GM04504 (cell line): ENCODE measurements at places on chromosomes 2 and 18.
A peak's percentile ranks its signal among the peaks of the same experiment; 100 is the strongest.

- no peak for DNase-seq
Observed at GRCh38 chr2:27179344-27180000, 30.7 kb downstream of the TCF23 start.

- no peak for DNase-seq
Observed at GRCh38 chr2:9768388-9768787, 74.9 kb upstream of the TAF1B start.

- DNase-seq: no peak
Observed at GRCh38 chr2:8494589-8494988, 187.3 kb upstream of the ID2 start.

DNA sequence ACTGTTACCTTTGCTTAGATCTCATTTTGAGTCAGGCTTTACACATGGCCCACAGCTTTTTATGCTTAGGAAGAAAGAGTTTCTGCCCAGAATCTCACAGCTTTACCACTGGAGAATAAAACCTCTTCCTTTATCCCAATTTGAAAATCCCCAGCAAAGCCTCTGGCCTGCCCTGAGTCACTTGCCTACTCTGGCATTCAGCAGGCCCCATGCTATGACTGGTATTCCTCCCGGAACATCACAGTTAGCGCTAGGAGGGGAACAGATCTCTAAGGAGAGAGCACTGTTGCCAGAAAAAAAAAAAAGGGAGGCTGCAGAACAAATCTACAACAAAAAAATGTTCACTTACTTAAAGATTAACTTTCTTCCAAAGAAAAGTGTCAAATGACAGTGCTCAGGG is 152.9 kb upstream of the DNMT3A start:
- no peak for DNase-seq

- no peak for DNase-seq
Observed at GRCh38 chr18:294566-294965, 26.7 kb upstream of the THOC1 start.

- no peak for DNase-seq
Observed at GRCh38 chr2:59881218-59881617, 672.2 kb downstream of the BCL11A start.

DNA sequence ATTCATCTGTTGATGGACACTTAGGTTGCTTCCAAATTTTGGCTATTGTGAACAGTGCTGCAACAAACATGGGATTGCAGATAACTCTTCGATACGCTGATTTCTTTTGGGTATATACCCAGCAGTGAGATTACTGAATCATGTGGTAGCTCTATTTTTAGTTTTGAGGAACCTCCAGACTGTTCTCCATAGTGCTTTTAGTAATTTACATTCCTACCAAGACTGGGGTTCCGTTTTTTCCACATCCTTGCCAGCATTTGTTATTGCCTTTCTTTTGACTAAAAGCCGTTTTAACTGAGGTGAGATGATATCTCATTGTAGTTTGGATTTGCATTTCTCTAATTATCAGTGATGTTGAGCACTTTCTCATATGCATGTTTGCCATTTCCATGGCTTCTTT is 200.3 kb downstream of the MBD5 start:
- no peak for DNase-seq

- DNase-seq: no peak
Observed at GRCh38 chr2:48860380-48860779, 104.9 kb upstream of the LHCGR start.

GRCh38 chr2:134392442-134393074 is 138.7 kb downstream of the MGAT5 start:
- no peak for DNase-seq

- DNase-seq: peak; percentile 96
Observed at GRCh38 chr2:172084645-172085459, 455 bp upstream of the DLX1 start.

- no peak for DNase-seq
Observed at GRCh38 chr2:60527762-60528161, 25.7 kb downstream of the BCL11A start.

DNA sequence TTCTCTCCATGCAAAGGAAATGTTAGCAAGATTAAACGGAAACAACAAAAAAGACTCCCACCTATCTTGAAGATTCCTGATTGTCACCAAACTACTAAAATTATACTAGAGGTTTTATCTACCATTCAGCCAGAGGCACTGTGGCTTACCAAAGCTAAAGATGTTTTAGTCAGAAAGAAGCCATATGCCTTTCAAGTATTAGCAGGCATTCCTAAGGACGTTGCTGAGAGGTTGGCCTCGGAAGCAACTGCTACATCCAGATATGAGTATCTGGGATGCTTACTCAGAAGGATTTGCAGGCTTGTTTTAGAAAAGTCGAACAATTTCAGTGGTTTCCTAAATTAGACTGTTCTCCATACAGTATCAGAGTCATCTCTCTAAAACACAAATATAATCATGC is 88.3 kb upstream of the UBE2E3 start:
- DNase-seq: no peak

GRCh38 chr18:12085136-12085535 is 8.5 kb upstream of the ANKRD62 start:
- DNase-seq: no peak

GRCh38 chr2:16626997-16627605 is 38.5 kb downstream of the CYRIA start:
- no peak for DNase-seq

DNA sequence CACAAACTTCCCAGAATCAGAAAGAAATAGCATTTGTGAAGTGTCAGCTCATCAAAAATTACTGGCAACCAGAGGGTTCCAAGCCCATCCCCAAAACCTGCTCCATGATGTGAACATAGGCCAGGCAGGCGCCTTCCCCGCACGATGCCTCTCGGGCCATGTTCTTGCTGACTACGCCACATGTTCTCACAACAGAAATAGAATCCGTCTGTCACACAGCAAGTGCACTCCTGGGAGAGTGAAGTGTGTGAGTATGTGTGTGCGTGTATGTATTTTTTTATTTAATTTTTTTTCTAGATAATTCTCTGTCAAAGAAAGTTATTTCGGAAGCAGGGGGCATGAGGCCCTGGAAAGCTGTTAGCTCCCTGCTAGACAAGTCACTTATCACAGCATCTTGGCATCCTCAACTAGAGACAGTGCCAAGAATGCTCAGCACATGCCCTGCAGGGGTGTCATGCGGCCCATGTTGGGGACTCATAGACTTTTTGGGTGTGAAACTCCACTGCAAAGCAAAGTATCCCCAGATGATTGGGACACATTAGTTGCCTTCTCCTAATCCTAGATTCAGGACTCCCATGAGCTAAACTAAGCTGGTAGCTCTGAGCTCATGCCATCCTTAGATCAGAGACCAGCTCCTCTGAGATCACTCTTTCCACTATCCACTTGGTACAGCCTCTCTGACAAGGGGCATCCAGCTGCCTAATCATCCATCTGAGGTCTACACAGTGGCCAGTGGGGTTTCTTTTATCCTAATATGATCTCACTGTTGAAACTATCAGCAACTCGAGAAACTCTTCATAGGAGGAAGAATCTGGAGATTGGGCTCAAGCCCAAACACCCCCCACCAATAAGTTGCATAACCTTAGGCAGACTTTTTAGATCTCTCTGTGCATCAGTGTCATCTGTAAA is 53.2 kb upstream of the CYRIA start:
- no peak for DNase-seq

DNA sequence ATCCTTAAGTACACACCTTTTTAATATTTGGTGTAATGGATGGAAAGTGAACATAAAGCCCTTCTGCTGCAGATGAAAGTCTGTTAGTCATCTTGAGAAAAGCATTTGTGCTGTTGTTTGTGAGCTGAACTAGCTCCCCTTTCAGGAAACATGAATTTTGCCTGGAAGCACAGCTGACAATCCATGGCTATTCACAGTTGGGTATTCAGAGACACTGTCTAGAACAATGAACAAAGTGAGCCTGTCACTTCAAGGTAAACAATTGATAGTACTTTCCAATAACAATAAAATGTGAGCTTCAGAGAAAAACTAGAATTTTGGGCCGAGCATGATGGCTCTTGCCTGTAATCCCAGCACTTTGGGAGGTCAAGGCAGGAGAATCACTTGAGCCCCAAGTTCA is 6.8 kb upstream of the EFHD1 start:
- no peak for DNase-seq

GRCh38 chr2:44242904-44243303 is 32.4 kb upstream of the SLC3A1 start:
- no peak for DNase-seq

GRCh38 chr2:147294825-147295392 is 549.9 kb upstream of the ACVR2A start:
- no peak for DNase-seq

DNA sequence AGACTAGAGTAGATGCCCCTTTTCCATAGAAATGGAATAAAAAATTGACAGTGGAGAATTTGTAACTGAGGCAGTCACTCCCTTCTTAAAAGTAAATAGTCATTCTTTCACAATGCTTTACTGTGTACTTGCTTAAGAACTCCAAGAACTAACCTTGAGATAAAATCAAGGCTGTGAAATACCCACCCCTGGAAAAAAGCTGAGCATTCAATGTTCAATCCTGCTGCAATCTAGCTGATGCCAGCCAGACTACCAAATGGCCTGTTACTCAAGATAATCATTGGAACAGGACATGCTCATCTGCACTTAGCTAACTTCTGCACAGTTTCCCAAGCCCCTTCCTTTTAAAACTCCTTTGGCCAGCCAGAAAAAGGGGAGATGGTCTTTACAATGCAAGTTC is 367.4 kb upstream of the GULP1 start:
- DNase-seq: no peak

DNA sequence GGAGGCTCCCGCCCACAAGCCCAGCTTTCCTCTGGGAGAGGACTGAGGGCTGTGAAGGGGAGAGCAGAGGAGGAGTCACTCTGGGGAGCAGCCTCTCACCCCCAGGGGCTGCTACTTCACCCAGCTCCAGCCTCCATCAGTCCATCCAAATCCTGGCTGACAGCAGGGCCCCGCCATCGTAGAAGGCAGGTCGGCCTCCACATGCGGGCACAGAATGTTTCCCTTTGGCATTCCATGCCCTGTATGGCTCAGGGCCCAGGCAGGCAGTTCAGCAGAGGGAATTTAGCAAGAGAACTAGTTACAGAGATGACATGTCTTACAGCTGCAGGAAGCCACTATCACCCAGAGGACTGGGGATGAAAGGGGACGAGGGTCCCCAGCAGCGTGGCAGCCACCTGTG is 6.4 kb upstream of the ODC1 start:
- no peak for DNase-seq

DNA sequence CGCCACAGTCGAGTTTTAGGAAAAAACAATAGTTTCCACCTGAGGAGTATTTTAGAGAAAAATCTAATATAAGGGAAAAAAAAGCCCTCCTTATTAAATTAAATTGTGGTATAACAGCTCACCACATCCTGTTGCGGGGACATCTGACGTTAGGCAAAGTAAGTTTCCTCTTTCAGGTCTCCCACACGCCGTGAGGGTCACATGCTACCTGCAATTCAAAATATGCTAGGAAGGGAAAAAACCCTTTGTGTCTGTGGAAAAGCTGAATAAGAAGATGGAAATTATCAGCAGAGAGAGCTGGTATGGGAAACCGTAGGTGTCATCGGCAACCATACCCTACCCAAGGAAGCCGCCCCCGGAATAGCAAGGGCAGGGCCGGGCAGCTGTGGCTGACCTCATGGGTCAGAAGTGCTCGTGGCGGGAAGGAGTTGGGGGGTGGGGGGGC is 128.0 kb downstream of the NFATC1 start:
- DNase-seq: no peak

- no peak for DNase-seq
Observed at GRCh38 chr2:120944575-120944974, 208.9 kb downstream of the GLI2 start.

DNA sequence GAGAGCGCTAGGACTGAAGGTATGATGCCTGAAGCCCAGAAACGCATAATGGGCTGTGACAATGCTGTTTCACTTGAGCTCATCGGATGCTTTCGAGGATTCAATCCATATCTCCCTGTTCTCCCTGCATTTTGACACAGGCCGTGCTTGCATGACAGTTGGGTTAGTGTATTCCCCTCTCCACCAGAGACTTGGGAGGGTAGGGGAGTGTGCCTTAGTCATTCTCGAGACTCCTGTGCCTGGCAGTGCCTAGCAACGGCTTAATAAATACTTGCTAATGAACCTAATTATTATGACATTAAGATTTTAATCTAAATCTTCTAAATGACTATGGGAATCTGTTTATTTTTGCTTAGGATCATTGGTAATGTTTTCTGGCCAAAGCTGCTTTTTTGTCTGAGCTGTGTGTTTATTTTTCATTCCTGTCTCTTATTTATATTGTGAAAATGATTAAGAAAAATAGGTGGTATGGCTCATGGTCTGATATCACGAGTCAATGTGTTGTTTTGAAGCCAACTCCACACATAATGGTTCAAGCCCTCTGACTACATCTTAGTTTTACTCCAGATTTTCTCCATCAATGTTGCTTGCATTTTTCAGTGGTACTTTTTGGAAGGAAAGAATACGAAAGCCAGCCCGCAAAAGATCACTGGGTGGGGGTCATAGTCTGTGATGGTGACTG is 61.3 kb downstream of the NEDD4L start:
- no peak for DNase-seq

GRCh38 chr2:67437114-67437513 is 40.0 kb downstream of the ETAA1 start:
- no peak for DNase-seq

GRCh38 chr2:28516430-28516829 is 20.6 kb downstream of the PLB1 start:
- no peak for DNase-seq

- DNase-seq: no peak
Observed at GRCh38 chr2:48452108-48452507, 77.8 kb upstream of the STON1 start.

- DNase-seq: no peak
Observed at GRCh38 chr2:208872591-208872990, 466.0 kb downstream of the PTH2R start.

- DNase-seq: no peak
Observed at GRCh38 chr2:114400890-114401289, 41.6 kb upstream of the DPP10 start.

- DNase-seq: no peak
Observed at GRCh38 chr2:35428548-35428947, 927.0 kb upstream of the CRIM1 start.

DNA sequence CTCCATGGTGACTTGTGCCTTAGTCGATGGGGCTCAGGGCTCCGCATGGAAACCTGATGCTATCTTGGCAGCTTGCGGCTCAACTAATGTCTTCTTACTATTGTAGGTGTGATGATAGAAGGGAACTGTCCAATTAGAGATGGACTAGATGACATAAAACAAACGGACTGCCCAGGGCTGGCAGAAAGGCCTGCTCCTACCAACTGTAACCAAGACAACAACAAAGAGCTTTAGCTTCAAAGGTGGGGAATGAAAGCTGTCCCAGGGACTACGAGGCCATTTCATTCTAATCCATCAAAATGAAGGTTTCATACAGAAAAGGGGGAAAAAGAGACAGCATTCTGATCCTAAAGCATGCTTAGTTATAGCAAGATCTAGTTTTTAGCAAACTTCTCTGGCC is 186.9 kb upstream of the ACAA2 start:
- DNase-seq: no peak
